Stimulated activated CD4-positive, alpha-beta T cell treated with anti-CD3 and anti-CD28 coated beads, Interleukin-12 subunit alpha, Interleukin-12 subunit beta, amount 100 ng/mL, for 24 hours (primary cell): ENCODE measurements at places on chromosomes 1 and 21.

DNA sequence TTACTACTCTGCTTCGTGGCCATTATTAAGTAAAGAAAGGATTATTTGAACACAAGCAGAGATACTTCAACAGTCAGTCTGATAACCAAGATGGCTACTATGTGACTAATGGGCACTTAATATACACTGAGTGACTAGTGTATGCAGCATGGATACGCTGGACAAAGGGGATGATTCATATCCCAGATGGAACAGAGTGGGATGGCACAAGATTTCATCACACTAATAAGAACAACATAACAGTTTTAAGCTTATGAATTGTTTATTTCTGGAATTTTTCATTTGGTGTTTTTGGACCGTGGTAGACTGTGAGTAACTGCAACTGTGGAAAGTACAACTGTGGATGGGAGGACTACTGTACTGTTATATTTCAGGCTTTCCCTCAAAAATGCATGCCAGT lies 9.4 kb downstream of the ZCCHC17 start:
- no peak for DNase-seq

GRCh38 chr1:89724369-89725010 lies 91.6 kb downstream of the LRRC8C start:
- DNase-seq, result peak; percentile 45

- no peak for DNase-seq
These were observed 565 bp upstream of the DMRTB1 start for GRCh38 chr1:53458634-53459033.

- no peak for DNase-seq
These were observed 80.6 kb downstream of the GON4L start for GRCh38 chr1:155776414-155776813.

- no peak for DNase-seq
These were observed 31.4 kb downstream of the FAAP20 start for GRCh38 chr1:2163205-2163604.

GRCh38 chr1:24091971-24092482 lies 19.9 kb downstream of the MYOM3 start:
- DNase-seq, result no peak

DNA sequence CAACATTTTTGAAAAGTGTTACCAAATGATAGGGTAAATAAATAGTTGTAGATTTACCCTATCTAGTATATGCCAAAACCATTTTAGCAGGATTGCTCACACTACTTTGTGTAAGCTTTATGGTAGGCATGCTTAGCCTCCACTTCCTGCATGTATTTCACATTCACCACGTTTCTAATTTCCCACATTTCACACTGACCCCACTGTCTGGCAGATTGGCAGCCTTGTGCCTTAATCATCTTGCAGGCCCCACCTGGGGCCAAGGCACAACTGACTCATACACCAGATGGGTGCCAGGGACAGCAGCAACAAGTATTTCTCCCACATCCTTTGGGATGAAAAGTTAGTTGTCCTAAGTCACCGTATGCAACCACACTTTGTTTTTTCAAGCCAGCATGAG lies 21.2 kb upstream of the CENPF start:
- no peak for DNase-seq

DNA sequence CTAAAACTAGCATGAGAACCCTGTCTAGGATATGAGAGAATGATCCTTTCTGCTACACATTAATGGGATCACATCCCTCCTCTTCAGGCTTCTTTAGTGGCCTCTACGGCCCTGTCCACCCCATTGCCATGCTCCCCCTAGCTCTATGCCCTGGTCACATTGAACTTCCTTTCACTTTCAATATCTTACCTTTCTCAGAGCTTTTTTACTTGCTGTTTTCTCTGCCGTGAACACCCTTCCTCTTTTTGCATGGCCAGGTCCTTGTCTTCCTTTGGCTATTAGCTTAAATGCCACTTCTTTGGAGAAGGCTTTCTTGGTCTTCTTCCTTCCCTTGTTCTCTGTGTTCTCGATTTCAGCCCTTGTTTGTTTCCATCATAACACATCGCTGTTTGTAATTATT lies 97.4 kb downstream of the GIPC2 start:
- no peak for DNase-seq

DNA sequence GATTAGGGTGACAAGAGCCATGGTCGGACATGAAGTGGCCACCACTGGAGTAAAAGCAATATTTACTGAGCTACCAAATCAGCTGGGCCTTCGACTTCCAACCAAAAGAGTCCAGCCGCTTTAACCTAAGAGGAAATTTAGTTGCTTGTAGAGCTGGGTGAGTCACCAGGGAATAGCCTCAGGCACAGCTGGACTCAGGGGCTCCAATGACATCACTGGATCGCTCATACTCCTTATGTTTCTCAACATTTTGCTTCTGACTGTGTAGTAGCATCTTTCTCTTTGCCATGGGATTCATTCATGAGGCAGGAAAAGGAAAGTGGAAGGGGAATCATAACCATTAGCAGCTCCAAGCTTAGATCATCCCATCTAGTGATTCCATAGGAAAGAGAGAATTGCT lies 664.4 kb downstream of the MATN1 start:
- DNase-seq, result no peak
